ENCODE measurements at places on chromosomes 1 and 21.
A peak's percentile ranks its signal among the peaks of the same experiment; 100 is the strongest.

DNA sequence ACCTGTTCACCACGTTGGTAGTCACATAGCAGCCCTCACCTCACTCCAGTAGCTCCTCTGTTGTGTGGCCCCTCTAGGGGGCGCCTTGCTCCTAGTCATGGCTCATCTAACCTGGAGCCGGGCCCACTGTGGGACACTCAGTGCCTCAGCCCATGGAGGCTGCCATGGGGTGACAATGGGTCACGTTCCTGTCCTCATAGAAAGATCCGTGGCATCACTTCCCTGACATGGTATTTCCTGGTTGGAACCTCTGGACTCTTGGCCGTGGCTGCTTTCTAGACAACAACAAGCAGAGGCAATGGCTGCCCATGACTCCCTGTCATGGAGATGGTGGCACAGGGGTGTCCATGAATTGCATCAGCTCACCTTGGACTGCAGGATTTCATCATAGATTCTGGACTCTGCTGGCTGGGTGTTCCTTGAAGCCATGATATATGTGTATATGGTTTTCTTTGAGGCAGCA lies 27.5 kb upstream of the SLAMF6 start:
- peak; percentile 23 for DNase-seq

DNA sequence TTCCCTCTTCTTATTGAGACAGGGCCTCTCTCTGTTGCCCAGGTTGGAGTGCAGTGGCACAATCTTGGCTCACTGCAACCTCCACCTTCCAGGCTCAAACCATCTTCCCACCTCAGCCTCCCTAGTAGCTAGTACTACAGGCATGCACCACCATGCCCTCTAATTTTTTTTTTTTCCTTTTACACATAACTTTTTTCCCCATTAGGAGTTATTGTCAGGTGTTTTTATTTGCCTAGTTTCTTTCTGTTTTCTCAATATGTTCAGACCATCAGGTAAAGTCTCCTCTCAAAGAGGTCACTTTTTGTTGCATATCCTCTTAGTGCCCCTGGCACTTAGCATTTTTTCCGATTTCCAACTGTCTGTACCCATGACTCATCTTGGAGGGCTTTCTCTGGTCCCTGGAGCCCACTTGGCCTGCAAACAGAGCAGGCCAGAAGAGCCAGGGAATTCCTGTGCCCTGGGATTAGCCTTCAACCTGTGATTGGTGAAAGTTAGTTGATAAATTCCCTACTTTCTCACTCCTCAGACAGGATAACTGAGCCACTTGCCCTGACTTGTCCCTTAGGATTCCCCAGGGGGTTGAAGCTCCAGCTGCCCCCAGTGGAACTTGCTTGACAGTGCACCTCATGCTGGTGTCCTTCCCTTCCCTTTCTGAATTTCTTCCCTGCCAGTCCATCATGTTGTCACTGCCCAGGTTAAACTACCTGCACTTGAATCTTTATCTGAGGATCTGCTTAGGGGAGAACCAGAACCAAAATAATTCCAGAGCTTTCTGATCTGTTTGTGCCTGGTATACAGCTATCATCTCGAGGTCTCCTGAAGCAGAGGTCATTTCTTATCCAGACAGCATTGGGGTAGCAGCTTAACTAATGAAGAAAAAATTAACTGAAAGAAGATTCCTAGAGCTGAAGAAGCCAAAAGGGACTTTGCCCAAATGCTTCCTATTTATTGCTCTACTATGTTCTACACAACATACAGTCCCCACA lies 2.4 kb downstream of the NTPCR start:
- no peak for DNase-seq

- DNase-seq = no peak
Measured at GRCh38 chr1:22089134-22089571, 36.6 kb downstream of the CDC42 start.

DNA sequence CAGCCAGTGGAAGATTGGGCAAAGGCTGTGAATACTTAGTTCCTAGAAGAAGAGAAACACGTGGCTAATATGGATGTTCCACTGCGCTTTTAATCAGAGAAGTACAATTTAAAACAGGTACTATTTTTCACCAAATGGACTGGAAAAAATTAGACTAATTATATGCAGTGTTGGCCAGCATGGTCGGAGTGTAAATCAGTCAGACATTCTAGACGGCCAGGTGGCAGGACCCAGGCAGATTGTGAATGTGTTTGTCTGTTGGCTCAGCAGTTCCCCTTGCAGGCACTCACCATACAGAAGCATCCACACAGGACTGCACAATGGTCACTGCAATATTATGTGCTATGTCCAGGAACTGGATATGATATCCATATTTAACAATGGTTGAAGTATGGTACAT lies 23.9 kb upstream of the SLC25A34 start:
- DNase-seq = no peak

DNA sequence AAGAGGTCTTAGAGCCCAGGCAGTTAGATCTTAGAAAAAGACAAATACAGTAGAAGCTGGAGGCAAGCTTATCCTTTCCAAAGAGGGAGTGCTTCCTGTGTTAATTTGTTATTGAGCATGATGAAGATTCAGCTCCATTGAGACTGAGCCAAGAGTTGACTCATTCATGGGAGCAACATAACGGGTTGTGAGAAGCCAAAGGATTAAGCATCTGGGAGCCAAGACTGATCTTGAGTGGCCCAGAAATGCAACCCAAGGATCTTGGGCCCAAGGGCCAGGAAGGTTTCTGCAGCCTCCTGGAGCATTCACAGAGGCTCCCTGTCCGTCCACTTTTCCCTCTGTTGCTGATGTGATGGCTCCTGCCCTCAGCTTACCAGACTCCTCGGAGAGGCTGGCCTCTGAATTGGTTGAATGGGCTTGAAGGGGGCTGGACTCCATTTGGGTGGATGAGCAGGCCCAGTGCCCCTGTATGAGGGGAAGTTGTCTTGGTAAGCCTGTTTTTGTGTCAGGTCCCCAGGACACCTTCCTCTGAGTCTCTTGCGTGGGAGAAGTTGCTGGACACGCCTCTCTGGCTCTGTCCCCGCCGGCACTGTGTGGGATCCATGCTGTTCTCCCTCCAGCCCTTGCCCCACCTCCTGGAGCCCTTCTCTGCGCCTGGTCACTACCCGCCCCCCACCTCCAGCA lies 42.4 kb downstream of the PDE9A start:
- DNase-seq = no peak

DNA sequence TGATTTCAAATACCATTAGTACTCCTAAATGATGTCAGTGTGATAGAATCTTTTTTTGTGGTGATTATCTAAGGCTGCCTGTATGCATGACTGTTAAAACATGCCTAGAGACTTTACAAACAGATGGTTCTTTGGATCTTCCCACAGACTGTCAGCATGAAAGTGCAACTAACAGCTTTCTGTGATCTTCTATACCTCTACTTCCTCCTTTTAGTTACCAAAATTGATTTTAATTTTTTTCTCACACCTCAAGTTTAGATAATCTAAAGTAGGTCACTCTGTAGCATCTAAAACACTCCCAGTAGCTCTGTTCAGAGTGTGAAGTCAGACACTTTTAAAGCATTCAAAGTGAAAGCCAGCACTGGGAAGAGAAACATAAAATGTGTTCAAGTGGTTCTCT lies 534.5 kb downstream of the PTPRC start:
- no peak for DNase-seq

DNA sequence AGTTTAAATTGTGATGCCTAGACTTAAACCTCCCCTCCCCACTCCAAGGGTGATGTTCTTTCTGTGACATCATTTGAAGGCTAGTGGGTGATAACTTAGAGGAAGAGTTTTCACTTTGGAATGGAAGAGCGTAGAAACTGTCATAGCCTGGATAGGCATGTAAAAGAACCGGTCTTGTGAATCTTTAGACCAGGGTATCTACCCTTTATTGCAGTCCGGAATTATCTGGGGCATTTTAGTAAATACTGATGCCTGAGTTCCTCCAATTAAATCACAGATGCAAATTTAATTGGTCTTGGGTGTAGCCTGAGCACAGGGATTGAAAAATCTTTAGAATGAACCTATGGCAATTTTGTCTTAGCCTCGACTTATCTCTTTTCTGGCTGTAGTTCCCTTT lies 24.7 kb downstream of the MAN1C1 start:
- no peak for DNase-seq

DNA sequence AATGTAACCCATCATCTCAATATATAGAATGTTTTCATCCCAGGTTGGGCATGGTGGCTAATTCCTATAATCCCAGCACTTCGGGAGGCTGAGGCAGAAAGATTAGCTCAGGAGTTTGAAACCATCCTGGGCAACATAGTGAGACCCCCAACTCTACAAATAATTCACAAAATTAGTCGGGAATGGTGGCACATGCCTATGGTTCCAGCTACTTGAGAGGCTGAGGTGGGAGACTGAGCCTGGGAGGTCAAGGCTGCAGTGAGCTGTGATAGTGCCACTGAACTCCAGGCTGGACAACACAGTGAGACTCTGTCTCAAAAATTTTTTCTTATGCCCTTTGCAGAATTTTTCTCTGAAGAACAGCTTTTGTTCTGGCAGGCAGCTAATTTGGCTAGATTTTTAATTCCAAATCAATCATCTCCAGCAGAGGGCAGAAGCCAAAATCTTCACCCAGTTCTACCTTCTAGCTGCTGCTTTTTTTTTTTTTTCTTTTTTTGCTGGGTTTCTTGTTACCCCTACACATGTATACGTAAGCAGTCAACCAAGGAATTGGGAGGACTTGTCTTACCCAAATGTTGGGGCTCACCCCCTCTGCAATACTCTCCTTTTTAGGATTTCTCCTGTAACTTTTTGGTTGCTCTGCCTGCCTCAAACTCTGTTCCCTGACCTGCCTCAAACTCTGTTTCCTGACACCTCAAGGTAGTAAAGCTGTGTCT lies 2.7 kb upstream of the RAD54L start:
- no peak for DNase-seq

GRCh38 chr1:8238141-8239038 lies 79.5 kb upstream of the SLC45A1 start:
- DNase-seq = no peak

DNA sequence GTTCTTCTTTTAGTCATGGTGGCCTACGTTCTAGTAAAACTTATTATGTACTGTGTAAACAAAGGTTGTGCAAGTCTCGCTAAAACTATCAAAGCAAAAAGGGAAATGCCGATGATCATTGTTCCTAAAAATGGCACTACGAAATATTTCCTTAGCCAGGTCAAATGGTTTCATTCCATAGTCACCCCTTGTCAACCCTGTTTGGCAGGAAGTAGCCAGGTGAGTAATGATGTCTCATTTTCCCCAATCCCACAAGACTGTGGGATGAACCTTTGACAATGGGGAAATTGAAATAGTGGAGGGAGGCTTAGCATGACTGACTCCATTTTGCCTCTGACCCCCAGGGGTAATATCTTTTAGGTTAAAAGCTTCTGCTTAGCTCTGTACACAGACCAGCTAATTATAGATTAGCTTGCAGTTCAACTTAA lies 5.6 kb upstream of the REN start:
- DNase-seq = no peak

DNA sequence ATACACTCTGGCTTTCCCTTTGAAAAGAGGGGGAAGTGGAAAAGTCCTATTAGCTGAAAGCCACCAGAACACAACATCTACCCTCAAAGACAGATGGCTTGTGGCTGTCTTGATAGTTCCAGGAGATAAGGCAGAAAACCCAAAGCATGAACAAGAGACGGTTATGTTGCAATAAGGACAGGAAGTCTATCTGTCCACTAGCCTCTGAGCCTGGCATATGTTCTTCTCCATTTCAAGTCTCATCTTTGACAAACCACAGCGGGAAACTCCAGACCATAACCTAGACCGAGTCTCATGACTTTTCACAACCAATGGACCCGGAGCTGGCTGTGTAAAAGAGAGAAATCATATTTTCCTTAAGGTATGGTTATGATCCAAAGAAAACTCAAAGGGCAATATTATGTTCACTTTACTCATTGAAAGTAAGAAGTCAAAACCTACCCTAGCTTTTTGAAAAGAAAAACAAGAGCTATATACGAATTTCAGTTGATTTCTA lies 33.8 kb downstream of the DUSP10 start:
- DNase-seq = no peak

GRCh38 chr1:12594966-12595756 lies 22.8 kb downstream of the DHRS3 start:
- DNase-seq = no peak

DNA sequence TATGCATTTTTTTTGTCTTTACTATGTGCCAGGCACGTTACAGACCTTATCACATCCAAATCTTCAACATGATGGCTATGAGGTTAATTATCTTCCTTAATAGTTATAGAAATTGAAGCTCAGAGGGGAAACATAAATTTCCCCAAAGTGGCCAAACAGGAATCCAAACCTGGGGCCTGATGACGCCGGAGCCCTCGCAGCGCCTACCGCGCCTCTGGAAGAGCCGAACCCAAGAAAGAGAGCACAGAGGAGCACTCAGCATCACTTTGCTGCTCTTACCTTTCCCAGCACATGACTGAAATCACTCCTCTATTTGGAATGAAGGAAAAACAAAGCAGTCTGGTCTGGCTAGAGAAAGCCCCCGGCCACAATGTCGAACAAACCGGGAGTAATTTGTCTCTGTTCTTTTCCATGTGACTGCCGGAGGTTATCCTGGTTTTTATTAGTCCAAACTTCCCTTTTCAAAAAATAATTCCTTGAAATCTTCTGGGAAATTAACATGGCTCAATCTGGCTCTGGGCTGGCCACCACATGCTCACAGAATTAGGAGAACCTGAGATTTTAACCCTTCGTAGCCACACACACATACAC lies 195.5 kb downstream of the ADSS2 start:
- DNase-seq = no peak

GRCh38 chr1:215888159-215888558 lies 321.1 kb downstream of the KCTD3 start:
- DNase-seq = no peak

- DNase-seq = no peak
Measured at GRCh38 chr21:19508442-19508841, 1104.9 kb upstream of the TMPRSS15 start.

- no peak for DNase-seq
Measured at GRCh38 chr1:66769512-66770229, 17.4 kb downstream of the DYNLT5 start.

DNA sequence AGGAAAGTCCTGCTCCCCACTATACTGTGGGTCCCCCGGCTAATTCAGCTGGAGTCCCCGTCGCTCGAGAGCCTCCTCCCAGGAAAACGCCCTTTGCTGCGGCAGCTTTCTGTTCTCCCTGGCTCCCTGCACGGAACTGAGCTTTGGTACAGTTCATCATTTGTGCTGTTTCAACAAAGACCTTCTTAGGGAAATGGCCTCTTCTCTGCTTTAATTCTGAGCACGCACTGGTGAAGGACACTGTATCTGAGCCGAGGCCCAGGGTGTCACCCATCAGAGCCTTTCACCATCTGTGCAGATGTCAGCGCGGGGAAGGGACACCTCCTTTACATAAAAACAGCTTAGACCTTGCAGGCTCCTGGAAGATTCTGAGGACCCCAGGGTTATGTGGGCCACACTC lies 13.5 kb upstream of the PEX10 start:
- DNase-seq = no peak

- no peak for DNase-seq
Measured at GRCh38 chr1:40107290-40107959, 10.4 kb upstream of the PPT1 start.

DNA sequence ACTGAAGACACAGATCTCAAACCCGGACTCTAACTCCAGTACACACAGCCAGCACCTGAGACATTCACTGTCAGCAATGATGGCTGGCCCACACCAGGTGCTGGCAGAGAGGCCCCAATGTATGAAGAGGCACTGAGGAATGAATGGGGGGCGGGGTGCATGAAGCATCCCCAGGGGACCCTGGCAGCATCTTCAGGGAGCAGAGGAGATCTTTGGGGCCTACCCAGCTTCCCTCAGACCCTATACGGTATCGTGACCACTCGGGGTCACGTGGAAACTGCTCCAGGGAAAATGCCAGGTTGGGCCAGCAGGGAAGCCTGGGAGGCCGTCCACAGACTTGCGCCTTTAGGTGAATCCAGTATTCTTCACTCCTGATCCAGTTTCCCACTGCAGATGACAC lies 84.3 kb downstream of the NPHP4 start:
- no peak for DNase-seq
